ENCODE measurements at places on chromosomes 3 and 15.
A peak's percentile ranks its signal among the peaks of the same experiment; 100 is the strongest.

DNA sequence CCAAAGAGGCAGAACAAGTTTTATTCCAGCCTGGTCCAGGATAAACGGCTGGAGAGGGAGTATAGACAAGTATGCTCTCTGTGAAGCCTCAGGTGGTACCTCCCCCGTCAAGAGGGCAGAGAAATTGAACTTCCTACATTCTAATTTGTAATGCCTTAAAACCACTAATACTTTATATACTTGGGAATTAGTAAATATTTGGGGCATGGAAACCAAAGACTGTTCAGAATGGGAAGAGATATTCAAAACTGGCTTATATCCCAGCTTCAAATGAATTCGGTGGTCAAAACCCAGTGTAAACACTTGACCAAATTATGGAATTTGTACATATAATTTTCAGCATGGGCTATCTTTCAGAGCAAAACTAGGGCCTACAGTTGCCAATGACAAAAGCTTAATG is 122.6 kb downstream of the FBN1 start:
- DNase-seq: no peak

GRCh38 chr3:197468167-197468566 is 87.6 kb downstream of the BDH1 start:
- DNase-seq: no peak

GRCh38 chr3:42778644-42779043 is 5.6 kb upstream of the CCDC13 start:
- no peak for DNase-seq

DNA sequence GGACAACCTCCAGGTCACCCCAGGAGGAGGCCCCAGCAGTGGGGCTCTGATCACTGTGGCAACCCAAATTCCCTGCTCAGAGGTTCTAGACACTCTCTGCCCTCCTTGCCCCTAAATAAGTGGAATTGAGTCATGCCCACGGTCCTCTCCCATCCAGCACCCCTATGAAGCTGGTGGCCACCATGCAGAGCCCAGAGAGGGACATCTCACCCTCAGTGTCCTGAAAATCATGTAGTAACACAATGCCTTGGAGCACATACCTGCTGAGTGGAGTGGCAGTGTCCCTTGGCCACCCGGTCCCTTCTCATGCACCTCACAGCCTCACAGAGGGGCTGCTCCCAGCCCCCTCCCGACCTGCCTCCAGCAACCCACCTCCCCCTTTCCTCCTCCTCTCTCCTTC is 114.3 kb upstream of the MEF2A start:
- no peak for DNase-seq

- DNase-seq: peak; percentile 26
Measured at GRCh38 chr3:24640330-24640877, 145.8 kb upstream of the THRB start.

DNA sequence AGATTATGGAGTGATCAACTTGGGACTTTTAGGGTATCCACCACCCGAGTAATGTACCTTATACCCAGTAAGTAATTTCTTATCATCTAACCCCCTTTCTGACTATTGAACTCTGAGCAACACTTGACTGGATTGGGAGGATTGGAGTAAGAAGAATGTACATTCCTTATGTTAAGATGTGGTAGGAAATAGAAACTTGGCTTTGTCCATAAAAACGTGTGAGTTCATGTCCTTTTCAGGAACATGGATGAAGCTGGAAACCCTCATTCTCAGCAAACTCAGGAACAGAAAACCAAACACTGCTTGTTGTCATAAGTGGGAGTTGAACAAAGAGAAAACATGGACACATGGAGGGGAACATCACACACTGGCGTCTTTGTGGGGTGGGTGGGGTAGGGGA is 112.3 kb downstream of the PTPRG start:
- no peak for DNase-seq

GRCh38 chr3:167813169-167814123 is 77.9 kb downstream of the SERPINI1 start:
- DNase-seq: no peak

DNA sequence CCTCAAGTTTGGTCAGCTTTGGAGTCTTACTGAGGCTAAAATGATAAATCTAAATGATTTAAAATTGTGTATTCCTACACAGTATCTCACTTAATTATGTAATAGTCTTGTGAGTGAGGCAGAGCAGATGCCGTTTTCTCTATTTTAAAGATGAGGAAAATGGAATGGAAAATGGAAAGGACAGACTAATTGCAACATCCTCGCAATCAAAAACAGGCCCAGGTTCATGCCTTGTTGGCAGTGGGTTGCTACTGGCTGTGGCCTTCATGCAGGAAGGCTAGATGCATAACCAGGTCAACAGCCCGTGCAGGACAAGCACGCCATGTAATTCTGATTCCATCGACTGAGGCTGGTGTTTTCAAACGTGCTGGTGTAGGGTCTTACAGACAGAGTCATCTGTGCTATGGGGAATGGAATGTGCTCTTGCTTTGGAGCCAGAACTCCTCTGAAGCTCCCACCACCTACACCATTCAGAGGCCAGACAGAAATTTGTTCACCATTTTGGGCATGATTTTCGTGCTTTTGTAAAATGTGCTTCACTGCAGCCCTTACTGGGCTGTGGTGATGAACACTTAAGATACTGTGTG is 37.9 kb downstream of the MLH1 start:
- no peak for DNase-seq
